Fibroblast of skin of back (primary cell): ENCODE measurements at places on chromosomes 16 and 17.

DNA sequence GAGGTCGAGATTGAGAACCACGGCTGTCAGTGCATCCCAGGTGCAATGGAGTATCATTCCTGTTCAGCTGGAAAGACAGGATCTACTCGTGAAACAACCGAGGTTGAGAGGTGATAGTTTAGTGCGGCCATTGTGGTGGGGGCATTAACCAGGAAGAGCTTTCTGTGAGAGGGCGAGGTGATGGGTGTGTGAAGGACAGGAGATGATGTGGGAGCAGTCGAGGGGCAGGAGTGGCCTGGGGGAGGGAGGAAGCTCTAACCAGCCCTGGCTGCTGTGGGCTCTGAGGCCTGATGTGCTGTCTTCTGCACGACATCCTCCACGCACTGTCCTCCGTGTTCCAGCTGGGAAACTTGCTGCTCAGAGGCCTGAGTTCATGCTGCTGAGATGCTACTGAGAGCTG, 22.0 kb downstream of the GOSR2 start:
- DNase-seq = no peak

GRCh38 chr16:90078579-90078895, 1.4 kb upstream of the PRDM7 start:
- DNase-seq = no peak

DNA sequence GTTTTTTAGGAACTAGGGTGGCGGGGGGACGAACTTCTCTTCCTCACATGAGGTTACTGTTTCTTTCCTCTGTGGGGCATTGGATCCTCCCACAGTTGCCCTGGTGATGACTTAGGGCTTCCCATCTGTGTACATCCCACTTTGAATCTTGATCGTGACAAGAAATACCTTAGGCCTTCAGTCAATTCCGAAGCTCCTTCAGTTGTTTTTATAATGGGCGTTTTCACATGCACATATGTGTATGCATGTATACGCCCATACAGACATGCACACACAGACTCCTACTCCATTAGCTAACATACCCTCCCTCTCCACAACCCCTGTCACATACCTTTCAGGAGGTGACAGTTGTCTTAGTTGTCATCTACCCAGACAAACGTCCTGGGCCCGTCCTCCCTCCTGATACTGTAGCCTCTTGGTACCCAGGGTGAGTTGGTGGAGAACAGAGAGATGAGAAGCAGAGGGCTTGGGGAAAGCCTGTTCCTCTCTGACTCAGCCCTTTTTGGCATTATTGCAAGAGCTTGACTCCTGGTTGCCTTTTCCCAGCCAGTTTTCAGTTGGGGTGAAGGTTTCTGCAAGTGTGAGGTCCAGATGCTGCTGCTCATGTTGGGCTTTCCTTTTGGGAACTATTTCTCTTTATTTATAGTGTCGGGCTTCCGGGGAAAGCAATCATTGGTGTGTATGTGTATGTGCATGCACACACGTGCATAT, 2.2 kb upstream of the AOC2 start:
- no peak for DNase-seq

DNA sequence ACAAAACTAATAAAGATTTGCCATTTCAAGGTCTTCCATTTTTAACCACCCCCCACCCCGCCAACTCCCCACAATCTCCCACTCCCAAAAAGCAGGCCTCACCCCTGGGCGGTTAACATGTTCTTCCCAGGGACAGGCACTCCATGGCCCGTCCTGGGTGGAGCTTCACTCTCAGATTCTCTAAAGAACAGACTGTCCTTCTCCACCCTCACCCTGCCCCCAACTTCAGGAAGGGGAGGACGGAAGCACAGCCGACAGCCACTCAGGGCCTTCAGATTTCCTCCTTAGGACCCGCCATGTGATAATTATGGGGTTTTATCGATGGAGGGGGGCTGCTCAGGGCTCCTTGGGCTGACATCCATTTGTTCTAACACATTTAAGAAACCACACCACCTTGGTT, 61.9 kb downstream of the ZFHX3 start:
- no peak for DNase-seq

DNA sequence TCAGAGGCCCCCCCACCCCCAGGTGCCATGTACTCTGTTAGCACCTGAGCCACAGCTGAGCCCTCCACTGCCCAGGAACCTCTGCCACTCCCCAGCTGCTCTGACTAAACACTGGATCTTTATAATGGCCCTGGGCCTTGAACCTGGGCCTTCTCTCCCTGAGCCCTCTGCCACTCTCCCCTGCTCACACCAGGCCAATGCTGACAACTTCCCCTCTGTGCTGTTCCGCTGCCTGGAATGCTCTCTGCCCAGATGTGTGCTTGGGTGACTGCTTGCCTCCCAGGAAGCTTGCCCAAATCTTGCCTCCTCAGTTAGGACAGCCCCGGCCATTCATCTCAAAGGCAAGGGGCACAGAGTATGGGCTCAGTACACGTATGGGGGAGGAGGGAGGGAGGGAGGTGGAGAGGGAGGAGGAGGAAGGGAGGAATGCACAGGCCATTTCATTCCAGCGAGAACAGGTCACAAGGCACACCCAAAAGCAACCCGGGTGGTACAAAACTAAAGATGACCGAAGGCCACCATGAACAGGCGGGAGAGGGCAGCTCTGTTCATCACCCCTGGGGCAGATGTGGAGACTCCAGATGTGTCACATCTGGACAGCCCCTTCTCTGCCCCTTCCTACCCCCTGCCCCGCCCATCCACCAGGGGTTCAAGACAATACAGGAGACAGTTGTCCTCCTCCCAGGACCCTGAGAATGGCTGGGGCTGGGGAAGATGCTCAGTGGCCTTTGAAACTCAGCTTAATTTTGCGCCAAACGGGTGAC, 15.3 kb upstream of the TNFRSF13B start:
- DNase-seq = peak; percentile 39

- DNase-seq = no peak
Observed at GRCh38 chr17:266701-267667, 85.5 kb upstream of the DOC2B start.

DNA sequence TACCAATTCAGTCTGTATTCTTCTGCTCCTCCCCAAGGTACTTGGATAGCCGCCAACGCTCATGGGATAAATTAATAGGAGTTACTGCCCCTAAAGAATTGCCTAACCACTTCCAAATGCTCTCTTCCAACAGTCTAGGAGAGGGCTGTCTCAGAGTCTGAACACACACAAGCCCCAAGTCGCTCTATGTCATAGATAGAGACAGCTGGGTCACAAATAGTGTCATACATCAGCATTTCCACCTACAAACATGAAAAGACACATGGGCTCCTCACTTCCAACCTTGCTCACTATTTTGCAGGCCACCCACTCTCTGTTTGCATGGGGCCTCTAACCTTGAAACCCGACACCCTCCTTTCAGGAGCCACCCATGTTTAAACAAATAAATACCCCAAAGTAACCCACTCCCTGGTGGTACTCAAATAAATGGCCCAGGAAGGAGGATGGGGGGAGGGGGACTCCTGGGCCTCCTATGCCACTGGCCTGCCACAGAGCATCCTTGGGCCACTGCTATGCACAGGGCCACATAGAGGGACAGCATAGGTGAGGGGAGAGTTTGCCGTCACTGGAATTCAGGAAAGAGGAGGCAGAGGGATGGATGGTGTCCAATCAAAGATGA, 265.9 kb downstream of the SOX9 start:
- no peak for DNase-seq

GRCh38 chr16:14365200-14365851, 264.7 kb downstream of the PARN start:
- DNase-seq = peak; percentile 88

GRCh38 chr16:85390511-85391174, 222.5 kb upstream of the GSE1 start:
- DNase-seq = peak; percentile 90

DNA sequence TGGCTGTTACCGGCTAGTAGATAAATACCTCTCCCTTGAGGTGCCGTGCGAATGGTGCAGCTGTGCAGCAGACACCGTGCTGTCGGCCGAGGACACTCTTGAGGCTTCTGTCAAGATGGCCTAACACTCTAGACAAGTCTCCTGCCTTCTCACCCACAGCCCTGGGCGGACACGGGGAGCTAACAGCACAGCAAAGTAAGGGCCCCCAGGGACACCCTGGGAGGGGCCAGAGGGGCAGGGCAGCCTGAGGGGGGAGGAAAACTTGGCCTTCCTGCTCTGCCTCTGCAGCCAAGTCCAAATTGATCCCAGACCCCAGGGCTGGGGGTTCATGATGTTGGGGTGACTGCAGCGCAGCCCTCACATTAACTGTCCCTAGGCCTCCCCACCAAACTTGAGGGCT, 210.2 kb downstream of the RPTOR start:
- DNase-seq = no peak

DNA sequence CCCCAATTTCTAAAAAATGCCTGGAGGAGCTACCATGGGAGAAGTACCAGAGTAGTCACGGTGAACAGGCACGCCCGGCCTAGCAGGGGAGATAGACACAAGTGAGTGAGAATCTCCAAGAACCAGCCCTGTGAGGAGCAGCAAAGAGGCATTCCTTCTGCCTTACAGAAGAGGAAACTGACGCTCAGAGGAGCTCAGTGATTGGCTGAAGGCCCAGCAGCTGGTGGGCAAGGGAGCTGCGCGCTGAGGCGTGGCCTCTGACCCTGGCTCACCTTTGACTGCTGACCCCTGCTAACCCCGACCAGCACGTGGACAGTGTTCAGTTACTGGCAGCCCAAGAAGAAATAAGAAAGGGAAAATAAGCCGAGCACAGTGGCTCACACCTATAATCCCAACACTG, 1.8 kb downstream of the C16orf96 start:
- no peak for DNase-seq

- peak; percentile 59 for DNase-seq
Observed at GRCh38 chr16:54931120-54932014, 702 bp downstream of the IRX5 start.

- no peak for DNase-seq
Observed at GRCh38 chr16:68179196-68179795, 56.6 kb downstream of the ESRP2 start.

GRCh38 chr16:48164907-48165715, 9.3 kb upstream of the ABCC12 start:
- peak; percentile 74 for DNase-seq

- peak; percentile 29 for DNase-seq
Observed at GRCh38 chr16:48323783-48324775, 61.1 kb downstream of the SIAH1 start.

DNA sequence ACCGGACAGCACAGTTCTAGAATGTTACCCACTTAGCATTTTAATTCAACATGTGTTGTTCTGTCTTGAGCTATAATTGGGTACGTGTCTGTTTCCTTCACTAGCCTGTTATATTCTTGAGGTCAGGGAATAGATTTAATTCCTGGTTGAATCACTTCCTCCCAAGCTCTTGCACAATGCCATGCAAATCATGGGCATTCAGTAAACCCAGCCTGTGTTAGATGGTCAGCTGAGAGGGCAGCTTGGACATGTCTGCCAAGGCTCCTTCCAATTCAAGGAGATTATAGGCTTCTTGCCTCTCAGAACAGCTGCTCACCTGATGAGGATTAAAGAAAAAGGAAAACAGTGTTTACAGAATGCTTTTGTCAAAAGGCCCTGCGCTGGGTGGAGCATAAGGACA, 12.6 kb downstream of the C1QTNF1 start:
- peak; percentile 72 for DNase-seq

DNA sequence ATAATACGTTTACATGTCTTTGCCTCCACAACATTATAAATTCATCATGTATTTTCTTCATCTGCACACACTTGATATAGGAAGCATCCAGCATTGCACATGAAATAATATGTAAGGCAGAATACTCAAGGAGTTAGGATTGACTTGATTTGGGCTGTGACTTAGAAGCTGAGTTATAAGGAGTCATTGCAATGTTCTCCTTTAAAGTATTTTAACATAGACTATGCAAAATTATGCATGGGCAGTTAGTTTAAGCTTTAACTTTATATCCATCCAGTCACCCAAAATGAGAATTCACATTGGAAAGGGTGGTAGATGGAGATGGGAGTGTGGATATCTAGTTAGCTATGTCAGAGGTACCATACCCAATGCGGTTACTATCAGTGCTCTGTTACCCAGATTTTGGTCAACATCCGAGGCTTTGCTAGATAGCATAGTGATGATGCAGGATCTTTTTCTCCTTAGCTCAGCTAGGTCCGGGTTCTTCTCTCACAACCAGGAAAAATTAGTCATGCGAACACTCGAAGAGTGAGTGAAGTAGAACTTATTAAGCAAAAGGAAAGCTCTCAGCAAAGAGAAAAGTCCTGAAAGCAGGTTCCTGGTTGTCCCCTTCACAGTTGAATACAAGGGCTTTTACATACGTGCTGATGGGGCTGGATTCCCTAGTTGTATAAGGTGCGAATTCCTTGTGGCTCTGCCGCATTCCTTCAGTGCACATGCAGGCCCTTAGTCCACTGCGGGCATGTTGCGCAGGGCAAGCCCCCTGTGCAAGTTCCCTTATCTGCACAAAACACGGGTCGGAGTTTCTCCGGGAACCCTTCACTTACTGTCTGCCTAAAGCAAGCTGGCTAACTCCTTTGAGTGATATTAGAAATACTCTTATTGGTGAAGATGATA, 73.1 kb upstream of the FAM20A start:
- DNase-seq = no peak

GRCh38 chr17:17994271-17995069, 21.8 kb downstream of the DRC3 start:
- DNase-seq = peak; percentile 27

GRCh38 chr16:1990351-1991134, 773 bp downstream of the SYNGR3 start:
- DNase-seq = no peak

- DNase-seq = no peak
Observed at GRCh38 chr17:17061516-17061915, 19.3 kb downstream of the MPRIP start.

- DNase-seq = peak; percentile 35
Observed at GRCh38 chr16:79826732-79827475, 226.4 kb upstream of the MAF start.

GRCh38 chr17:2856727-2857126, 60.5 kb downstream of the RAP1GAP2 start:
- no peak for DNase-seq

GRCh38 chr17:63649813-63650212, 27.6 kb downstream of the MAP3K3 start:
- DNase-seq = no peak

DNA sequence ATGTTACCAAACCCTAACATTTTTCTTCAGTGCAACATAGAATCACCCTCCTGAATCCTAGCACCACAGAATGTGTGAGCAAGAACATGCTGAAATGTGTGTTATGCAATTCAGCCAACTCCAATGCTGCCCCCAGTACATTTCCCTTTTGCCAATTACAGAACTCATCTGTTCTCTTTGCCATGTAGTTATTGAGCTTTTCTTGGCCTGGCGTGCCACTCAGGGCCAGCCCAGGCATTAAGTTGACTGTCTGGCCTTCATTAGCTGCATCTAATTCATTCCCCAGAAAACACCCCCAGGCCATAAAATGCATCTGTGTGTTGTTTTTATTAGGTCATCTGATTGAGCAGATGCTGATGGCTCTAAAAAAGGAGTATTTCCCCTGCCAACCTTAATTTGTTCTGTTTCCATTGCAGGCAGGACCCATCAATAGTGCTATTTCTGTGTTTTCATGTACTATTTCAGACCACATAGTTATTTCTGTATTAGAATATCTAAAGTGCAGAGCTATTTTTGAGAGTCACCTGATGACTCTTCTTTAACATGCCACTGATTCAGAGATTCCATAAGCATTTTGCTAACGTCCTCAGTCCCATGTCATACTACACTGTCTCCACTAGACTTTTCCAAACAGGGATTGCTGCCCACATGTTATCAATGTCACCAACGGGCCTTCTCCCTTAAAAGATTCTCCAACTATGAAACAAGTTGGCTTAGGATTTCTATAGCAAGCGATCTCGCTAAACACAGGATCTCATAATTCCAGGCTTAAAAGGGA, 969.7 kb downstream of the CDH11 start:
- DNase-seq = peak; percentile 11

GRCh38 chr17:77042476-77043231, 98.1 kb upstream of the SEC14L1 start:
- DNase-seq = no peak

GRCh38 chr17:8927395-8927794, 38.1 kb downstream of the PIK3R5 start:
- no peak for DNase-seq
